ENCODE measurements at places on chromosomes 7 and 10. TPM values are rescaled to one million over a fixed set of nuclear protein-coding genes. Genes with fewer than 3 reads are reported as not detected.

The AS3MT gene
- total RNA-seq = 14.8 TPM

The HECW1 gene
- not detected for total RNA-seq

- H3K4me3 ChIP-seq = no peak overlapping the region
- no peak for DNase-seq
- H3K36me3 ChIP-seq = peaks cover 94% of the 10 kb centered on the region
- H3K4me1 ChIP-seq = no peaks in the 10 kb centered on the region
- no peaks in the 10 kb centered on the region for H3K27me3 ChIP-seq
- H3K27ac ChIP-seq = no peak overlapping the region
These were observed 40.9 kb upstream of the ST7 start for GRCh38 chr7:116912269-116912909.

DNA sequence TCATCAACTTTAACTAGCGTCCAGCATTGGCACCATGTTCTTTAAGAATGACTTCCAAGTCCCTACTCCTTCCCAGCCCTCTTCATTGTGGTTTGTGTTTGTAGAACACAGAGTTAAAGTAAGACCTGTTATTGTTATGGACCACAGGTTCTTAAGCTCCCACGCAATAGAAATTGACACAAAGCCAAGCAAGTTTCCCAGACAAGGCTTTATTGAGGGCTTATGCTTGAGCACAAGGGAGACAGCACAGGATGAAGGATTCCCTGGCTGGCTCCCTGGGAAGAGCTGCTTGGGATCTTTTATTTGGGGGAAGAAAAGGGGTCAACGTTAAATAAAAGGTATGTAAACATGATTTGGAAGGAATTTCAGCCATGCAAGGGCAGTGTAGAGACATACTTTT, 44.3 kb upstream of the PRKCQ start:
- no peak overlapping the region for H3K4me3 ChIP-seq
- no peaks in the 10 kb centered on the region for H3K4me1 ChIP-seq
- no peak for DNase-seq
- no peaks in the 10 kb centered on the region for H3K27me3 ChIP-seq
- H3K27ac ChIP-seq = no peak overlapping the region

The MKI67 gene
- 90.0 TPM for total RNA-seq

- H3K27me3 ChIP-seq = no peaks in the 10 kb centered on the region
- H3K36me3 ChIP-seq = no peaks in the 10 kb centered on the region
- no peak overlapping the region for H3K4me3 ChIP-seq
These were observed 137.0 kb downstream of the GRK5 start for GRCh38 chr10:119344381-119344780.

- H3K4me3 ChIP-seq = no peak overlapping the region
- no peaks in the 10 kb centered on the region for H3K27me3 ChIP-seq
These were observed 114.0 kb upstream of the CNTNAP2 start for GRCh38 chr7:146002431-146003078.

Data from SJCRH30 (cell line).